ENCODE measurements at places on chromosomes 12 and 14.

DNA sequence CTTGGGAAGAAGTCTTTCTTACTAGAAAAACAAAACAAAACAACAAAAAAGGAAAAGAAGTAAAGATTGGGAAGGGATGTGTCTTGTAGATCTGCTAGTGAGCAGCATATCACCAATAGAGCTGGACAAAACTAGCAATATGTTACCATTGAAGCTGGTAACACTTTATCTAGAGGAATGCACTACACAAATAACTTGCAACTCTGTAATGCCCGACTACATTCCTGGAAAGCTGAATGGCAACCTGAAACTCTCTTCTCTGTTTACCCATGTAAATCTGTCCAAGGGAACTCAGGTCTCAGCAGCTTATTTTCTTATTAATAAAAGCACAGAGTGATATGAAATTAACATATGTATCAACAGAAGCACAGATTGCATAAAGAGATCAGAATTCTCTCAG lies 624.4 kb downstream of the KCNH5 start:
- H3K4me3 ChIP-seq, result no peak overlapping the region
- DNase-seq, result no peak
- H3K27ac ChIP-seq, result no peak overlapping the region
- H3K36me3 ChIP-seq, result no peaks in the 10 kb centered on the region
- no peaks in the 10 kb centered on the region for H3K4me1 ChIP-seq

- DNase-seq, result no peak
- H3K4me3 ChIP-seq, result no peak overlapping the region
- H3K27me3 ChIP-seq, result no peaks in the 10 kb centered on the region
- H3K4me1 ChIP-seq, result no peaks in the 10 kb centered on the region
- H3K27ac ChIP-seq, result no peak overlapping the region
These were observed 9.6 kb downstream of the FLRT2 start for GRCh38 chr14:85539510-85539909.

GRCh38 chr12:49636979-49637755 lies 13.8 kb downstream of the PRPF40B start:
- no peak overlapping the region for H3K27ac ChIP-seq
- no peak overlapping the region for H3K4me3 ChIP-seq
- H3K4me1 ChIP-seq, result peaks cover 25% of the 10 kb centered on the region

DNA sequence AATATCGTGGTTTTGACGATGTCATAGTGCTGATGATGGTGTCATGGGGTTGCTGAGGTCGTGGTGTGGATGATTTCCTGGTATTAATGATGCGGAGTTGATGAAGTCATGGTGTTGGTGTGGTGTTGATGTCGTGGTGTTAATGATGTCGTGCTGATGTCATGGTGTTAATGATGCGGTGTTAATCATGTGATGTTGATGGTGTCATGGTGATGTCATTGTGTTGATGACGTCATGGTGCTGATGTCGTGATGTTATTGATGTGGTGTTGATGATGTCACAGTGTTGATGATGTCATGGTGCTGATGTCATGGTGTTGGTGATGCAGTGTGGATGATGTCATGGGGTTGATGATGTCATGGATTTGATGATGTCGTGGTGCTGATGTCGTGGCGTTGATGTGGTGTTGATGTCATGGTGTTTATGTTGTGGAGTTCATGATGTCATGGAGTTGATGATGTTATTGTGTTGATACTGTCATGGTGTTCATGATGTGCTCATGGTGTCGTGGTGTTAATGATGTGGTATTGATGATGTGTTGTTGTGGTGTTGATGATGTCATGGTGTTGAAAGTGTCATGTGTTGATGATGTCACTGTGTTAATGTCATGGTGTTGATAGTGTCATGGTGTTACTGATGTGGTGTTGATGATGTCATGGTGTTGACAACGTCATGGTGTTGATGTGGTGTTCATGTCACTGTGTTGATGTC lies 48.5 kb upstream of the RIMBP2 start:
- no peaks in the 10 kb centered on the region for H3K36me3 ChIP-seq
- H3K27me3 ChIP-seq, result peaks cover 2% of the 10 kb centered on the region
- H3K27ac ChIP-seq, result no peak overlapping the region
- no peak overlapping the region for H3K4me3 ChIP-seq

DNA sequence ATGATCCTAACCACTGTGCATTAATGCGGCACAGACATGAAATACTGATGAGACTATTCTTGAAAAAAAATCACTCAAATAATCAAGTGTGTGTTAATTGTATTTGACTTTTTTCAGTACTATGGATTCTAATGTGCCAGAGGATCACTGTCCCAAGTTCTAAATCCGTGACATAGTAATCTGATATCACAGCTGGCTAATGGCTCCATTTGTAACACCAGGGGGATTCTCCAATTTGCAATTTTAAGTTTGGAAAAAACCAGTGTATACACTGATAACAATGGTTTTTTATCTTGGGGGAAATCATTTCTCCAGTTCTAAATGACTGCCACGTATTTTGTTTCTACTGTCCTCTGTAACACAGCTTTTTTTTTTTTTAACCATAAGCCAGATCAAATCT lies 33.0 kb downstream of the MPHOSPH9 start:
- H3K4me1 ChIP-seq, result no peaks in the 10 kb centered on the region
- no peak overlapping the region for H3K27ac ChIP-seq
- H3K4me3 ChIP-seq, result no peak overlapping the region
- no peak for DNase-seq
- no peaks in the 10 kb centered on the region for H3K27me3 ChIP-seq

DNA sequence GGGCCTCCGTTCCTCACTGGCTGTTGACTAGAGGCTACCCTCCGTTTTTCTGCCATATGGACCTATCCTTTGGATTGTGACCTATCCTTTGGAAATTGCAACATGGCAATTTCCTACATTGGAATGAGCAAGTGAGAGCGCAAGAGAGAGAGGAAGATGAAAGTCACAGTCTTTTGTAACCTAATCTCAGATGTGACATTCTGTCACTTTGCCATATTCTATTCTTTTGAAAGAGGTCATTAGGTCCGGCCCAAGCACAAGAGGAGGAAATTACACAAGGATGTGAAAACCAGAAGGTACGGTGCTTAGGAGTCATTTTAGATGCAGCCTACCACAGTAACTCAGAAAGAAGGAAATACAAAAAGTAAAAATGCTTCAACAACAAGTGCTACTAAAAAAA lies 47.3 kb upstream of the SRP54 start:
- no peaks in the 10 kb centered on the region for H3K27me3 ChIP-seq
- H3K4me1 ChIP-seq, result no peaks in the 10 kb centered on the region
- H3K27ac ChIP-seq, result no peak overlapping the region
- no peaks in the 10 kb centered on the region for H3K36me3 ChIP-seq
- DNase-seq, result no peak
- no peak overlapping the region for H3K4me3 ChIP-seq

- no peaks in the 10 kb centered on the region for H3K36me3 ChIP-seq
- no peak for DNase-seq
- no peak overlapping the region for H3K27ac ChIP-seq
- no peak overlapping the region for H3K4me3 ChIP-seq
These were observed 9.3 kb upstream of the TWF1 start for GRCh38 chr12:43815416-43815815.

GRCh38 chr12:94170690-94171594 lies 22.6 kb downstream of the PLXNC1 start:
- peaks cover 23% of the 10 kb centered on the region for H3K4me1 ChIP-seq
- H3K27ac ChIP-seq, result no peak overlapping the region
- peaks cover 6% of the 10 kb centered on the region for H3K36me3 ChIP-seq
- no peak for DNase-seq
- H3K27me3 ChIP-seq, result no peaks in the 10 kb centered on the region

DNA sequence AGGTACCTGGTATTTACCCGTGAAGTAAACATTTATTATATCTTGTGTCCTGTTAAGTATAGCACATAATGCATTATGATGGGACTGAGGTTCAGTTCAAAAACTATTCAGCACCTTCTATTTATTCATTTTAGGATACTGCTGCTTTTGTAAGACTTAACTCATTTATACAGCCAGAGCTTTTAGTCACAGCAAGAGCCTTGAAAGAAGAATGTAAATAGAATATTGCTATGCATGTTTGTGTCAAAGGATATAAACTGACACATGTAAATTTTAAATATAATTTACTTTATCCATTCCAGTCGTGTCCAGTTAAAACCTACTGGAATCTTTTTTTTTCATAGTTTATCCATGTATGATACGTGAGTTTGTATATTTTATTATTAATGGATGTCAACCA lies 168.8 kb downstream of the FUT8 start:
- H3K4me3 ChIP-seq, result no peak overlapping the region
- H3K36me3 ChIP-seq, result no peaks in the 10 kb centered on the region
- no peaks in the 10 kb centered on the region for H3K27me3 ChIP-seq
- no peaks in the 10 kb centered on the region for H3K4me1 ChIP-seq
- H3K27ac ChIP-seq, result no peak overlapping the region
- DNase-seq, result no peak

DNA sequence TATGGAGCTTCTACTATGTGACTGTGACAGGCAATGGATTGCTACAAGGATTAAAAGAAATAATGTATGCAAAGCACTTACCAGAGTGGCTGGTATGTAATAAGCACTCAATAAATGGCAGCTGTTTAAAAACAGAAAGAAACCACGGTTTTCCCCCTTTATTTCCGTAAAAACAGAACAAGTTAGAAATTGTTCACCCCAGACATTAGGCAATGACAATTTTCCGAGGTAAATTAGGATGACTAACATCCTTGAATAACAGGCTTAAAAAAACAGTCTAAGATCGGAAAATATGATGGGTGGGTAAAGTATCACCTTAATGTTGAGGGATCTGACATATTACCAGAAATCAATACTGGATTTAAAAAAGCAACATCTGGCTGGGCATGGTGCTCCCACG lies 20.9 kb upstream of the CNIH1 start:
- no peak overlapping the region for H3K27ac ChIP-seq
- H3K4me1 ChIP-seq, result no peaks in the 10 kb centered on the region
- no peaks in the 10 kb centered on the region for H3K36me3 ChIP-seq
- DNase-seq, result no peak

GRCh38 chr14:73244541-73245290 lies 7.4 kb downstream of the PAPLN start:
- peaks cover 17% of the 10 kb centered on the region for H3K27me3 ChIP-seq
- no peak overlapping the region for H3K27ac ChIP-seq
- DNase-seq, result no peak
- H3K4me1 ChIP-seq, result peaks cover 33% of the 10 kb centered on the region
- H3K36me3 ChIP-seq, result no peaks in the 10 kb centered on the region

DNA sequence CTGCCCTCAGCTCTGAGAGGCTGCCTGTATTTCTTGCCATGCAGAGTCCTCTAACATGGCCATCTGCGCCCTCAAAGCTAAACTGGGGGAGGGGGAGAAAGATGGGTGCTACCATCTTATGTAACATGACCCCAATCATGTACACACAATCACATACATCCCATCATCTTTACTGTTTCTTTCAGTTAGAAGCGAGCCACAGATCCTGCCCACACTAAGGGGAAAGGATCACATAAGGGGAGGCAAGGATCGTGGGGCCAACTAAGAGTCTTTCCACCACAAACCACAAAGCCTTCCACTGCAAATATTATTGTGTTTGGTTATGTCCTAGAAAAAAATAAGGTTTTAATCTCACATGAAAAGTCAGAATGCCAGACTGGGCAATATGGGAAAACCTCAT lies 11.8 kb upstream of the AMN1 start:
- peaks cover 12% of the 10 kb centered on the region for H3K4me1 ChIP-seq
- no peak overlapping the region for H3K4me3 ChIP-seq
- no peak overlapping the region for H3K27ac ChIP-seq
- no peaks in the 10 kb centered on the region for H3K36me3 ChIP-seq
- H3K27me3 ChIP-seq, result no peaks in the 10 kb centered on the region
- DNase-seq, result peak; percentile 6

DNA sequence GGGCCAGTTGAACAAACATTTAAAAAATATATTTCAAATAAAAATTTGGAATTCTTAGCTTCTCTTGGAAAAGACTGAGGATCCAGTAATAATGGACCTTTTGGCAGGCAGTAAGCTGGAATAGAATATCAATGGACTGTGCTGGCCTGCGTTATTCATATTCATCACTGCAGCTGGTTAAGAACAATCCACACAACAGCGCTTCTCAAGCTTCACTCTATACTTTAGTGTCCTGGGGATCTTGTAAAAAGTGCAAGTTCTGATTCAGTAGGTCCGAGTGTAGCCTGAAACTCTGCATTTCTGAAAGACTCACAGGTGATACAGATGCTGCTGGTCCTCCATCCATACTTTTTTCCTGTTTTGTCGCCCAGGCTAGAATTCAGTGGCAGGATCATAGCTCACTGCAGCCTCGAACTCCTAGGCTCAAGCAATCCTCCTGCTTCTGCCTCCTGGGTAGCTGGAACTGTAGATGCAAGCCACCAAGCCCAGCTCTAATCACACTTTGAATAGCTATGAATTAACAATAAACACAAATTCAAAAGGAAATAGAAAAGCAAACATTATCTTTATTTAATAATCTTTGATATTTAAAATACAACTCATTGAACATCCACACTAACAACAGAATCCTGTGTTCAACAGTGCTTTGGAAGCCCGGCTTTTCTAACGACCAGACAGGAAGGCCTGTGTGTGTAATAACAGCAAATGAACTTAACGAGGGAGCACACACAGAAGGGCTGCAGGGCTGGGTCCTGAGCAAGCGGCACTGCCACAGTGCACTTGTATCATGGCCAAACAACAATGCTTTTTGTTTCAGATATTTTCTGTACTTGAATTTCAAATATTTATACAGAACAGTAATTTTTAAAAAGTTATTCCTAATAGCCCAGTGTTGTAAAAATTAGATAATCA lies 18.4 kb upstream of the TRIP11 start:
- no peak overlapping the region for H3K27ac ChIP-seq
- H3K36me3 ChIP-seq, result peaks cover 3% of the 10 kb centered on the region
- H3K27me3 ChIP-seq, result no peaks in the 10 kb centered on the region
- no peaks in the 10 kb centered on the region for H3K4me1 ChIP-seq
- H3K4me3 ChIP-seq, result no peak overlapping the region

GRCh38 chr12:106595268-106595667 lies 12.5 kb downstream of the RFX4 start:
- H3K4me1 ChIP-seq, result no peaks in the 10 kb centered on the region
- no peak overlapping the region for H3K4me3 ChIP-seq
- DNase-seq, result no peak
- H3K36me3 ChIP-seq, result no peaks in the 10 kb centered on the region
- H3K27ac ChIP-seq, result no peak overlapping the region

GRCh38 chr14:91911474-91912032 lies 35.9 kb downstream of the FBLN5 start:
- no peaks in the 10 kb centered on the region for H3K27me3 ChIP-seq
- H3K4me1 ChIP-seq, result peaks cover 9% of the 10 kb centered on the region
- H3K4me3 ChIP-seq, result no peak overlapping the region
- H3K36me3 ChIP-seq, result no peaks in the 10 kb centered on the region
- no peak for DNase-seq

DNA sequence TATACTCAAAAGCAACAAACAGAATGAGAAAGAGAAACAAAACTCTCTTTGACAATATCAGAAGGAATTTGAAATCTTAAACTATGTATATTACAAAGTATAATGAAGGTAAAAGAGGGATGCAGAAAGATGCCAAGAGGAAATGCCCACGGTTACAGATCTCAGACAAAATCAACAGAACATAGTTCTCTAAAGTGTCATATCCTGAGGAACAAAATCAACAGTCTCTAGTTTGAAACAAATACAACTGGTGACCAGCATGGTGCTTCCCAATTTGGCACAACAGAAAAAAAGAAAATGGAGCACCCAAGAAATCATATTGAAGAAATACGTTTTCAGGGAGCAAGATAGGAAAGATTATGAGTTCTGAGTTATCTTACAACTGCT lies 116.5 kb downstream of the METTL25 start:
- no peaks in the 10 kb centered on the region for H3K27me3 ChIP-seq
- H3K4me1 ChIP-seq, result no peaks in the 10 kb centered on the region
- no peak for DNase-seq
- H3K4me3 ChIP-seq, result no peak overlapping the region
- peaks cover 5% of the 10 kb centered on the region for H3K36me3 ChIP-seq

GRCh38 chr14:61104358-61104757 lies 123.3 kb downstream of the SLC38A6 start:
- H3K27ac ChIP-seq, result no peak overlapping the region
- no peak for DNase-seq
- H3K4me1 ChIP-seq, result peaks cover 4% of the 10 kb centered on the region

Data from natural killer cell (primary cell).